ENCODE measurements at places on chromosomes 7 and 10. TPM values are rescaled to one million over a fixed set of nuclear protein-coding genes. Genes with fewer than 3 reads are reported as not detected.

- H3K27me3 ChIP-seq = no peaks in the 10 kb centered on the region
- H3K27ac ChIP-seq = no peak overlapping the region
- no peaks in the 10 kb centered on the region for H3K36me3 ChIP-seq
- no peak overlapping the region for H3K4me3 ChIP-seq
- no peaks in the 10 kb centered on the region for H3K4me1 ChIP-seq
These were observed 9.4 kb upstream of the PIK3CG start for GRCh38 chr7:106855540-106856132.

GRCh38 chr10:78729800-78730199 is 339.0 kb upstream of the ZMIZ1 start:
- no peak overlapping the region for H3K27ac ChIP-seq
- no peak overlapping the region for H3K4me3 ChIP-seq
- DNase-seq = no peak
- no peaks in the 10 kb centered on the region for H3K4me1 ChIP-seq
- H3K36me3 ChIP-seq = no peaks in the 10 kb centered on the region

- H3K27ac ChIP-seq = no peak overlapping the region
- H3K4me3 ChIP-seq = no peak overlapping the region
- DNase-seq = no peak
- no peaks in the 10 kb centered on the region for H3K27me3 ChIP-seq
- H3K36me3 ChIP-seq = no peaks in the 10 kb centered on the region
These were observed 87.2 kb upstream of the HPS1 start for GRCh38 chr10:98533746-98534445.

- no peak for DNase-seq
- no peaks in the 10 kb centered on the region for H3K36me3 ChIP-seq
- no peak overlapping the region for H3K27ac ChIP-seq
- H3K27me3 ChIP-seq = no peaks in the 10 kb centered on the region
These were observed 37.0 kb upstream of the EGR2 start for GRCh38 chr10:62852961-62853702.

DNA sequence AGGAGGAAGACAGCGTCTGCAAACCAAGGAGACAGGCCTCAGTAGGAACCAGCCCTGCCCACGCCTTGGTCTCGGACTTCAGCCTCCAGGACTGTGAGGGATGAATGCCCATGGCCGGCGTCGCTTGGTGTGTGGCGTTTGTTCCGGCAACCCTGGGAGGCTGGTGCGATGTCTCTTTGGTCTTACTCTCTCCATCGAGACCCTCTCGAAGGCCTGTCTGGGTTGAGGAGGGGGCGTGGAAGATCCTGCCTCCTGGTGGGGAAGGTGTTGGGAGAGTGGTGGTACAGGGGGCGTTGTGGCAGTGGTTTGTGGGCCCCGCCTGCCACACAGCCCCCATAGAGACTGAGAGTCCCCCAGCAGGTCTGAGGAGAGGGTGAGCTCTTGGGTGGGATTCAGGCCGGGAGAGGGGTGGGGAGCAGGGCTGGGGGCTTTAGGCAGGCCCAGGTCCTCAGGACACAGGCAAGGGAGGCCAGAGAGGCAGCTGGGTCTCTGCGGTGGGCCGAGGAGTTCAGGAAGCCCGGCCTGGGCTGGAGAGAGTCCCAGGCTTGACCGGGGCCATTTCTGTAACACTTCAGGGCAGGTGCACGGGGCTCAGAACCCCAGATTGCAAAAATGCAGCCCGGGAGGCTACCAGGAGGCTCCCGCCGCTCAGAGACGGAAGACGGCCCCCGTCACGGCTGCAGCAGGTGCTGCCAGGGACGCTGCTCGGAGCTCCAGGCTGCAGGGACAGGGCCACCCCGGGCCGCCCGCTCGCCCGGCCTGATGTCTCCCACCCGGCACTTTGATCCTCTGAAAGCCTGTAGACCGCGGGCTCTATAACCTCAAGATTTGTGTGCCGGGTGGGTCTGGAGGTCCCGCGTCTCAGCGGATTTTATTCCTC is 33.8 kb upstream of the PSMG3 start:
- H3K27ac ChIP-seq = no peak overlapping the region
- H3K4me1 ChIP-seq = no peaks in the 10 kb centered on the region

DNA sequence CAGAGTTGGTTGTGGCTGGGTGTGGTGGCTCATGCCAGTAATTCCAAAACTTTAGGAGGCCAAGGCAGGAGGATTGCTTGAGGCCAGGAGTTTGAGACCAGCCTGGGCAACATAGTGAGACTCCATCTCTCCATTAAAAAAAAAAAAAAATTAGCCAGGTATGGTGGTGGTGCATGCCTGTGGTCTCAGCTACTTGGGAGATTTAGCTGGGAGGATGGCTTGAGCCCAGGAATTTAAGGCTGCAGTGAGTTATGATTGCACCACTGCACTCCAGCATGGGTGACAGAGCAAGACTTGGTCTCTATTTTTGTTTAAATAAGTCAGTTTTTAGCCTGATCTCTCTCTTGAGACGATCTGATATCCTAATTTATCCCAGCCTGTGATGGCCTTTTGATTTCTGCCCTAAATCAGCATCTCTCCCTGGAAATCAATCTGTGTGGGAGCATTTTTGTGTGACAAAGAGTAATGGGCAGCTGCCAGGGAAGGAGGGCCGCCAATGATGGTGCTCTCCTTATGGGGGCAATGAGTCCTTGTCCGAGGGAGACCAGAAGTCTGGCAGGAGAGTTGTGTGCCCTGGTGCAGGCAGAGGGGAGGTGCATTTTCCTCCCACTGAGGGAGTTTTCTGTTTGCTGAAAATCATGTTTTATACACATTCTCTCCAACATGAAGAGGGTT is 111.0 kb downstream of the NRP1 start:
- peaks cover 3% of the 10 kb centered on the region for H3K36me3 ChIP-seq
- no peaks in the 10 kb centered on the region for H3K27me3 ChIP-seq
- no peak overlapping the region for H3K27ac ChIP-seq

DNA sequence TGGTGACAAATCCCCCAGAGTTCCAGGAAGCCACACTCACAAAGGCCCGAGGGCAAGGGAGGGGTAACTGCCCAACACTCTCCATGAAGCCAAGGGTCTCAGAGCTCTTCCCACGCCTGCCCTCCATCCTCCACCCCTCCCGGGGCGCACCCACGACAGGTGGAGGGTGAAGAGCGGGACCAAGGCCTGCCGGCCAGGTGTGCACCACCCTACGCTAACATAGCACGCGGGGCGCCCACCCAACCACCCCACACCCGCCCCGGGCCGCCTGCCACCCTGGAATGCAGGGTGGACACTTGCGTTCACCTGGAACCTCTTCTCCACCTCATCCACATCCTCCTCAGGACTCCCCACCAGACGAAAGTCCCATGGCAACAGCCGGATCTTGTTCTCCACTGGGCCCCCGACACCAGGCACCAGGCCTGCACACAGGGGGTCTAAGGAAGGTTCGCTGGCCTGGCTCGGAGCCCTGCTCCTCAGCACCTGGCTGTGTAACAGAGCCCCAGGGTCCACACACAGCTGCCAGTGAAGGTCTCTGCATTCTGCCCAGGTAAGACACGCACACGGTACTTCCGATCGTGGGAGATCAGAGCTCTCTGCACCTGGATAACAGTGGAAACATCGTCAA is 32.7 kb downstream of the MAD1L1 start:
- H3K4me3 ChIP-seq = no peak overlapping the region
- no peak overlapping the region for H3K27ac ChIP-seq
- peaks cover 15% of the 10 kb centered on the region for H3K4me1 ChIP-seq
- no peaks in the 10 kb centered on the region for H3K27me3 ChIP-seq
- peaks cover 8% of the 10 kb centered on the region for H3K36me3 ChIP-seq

DNA sequence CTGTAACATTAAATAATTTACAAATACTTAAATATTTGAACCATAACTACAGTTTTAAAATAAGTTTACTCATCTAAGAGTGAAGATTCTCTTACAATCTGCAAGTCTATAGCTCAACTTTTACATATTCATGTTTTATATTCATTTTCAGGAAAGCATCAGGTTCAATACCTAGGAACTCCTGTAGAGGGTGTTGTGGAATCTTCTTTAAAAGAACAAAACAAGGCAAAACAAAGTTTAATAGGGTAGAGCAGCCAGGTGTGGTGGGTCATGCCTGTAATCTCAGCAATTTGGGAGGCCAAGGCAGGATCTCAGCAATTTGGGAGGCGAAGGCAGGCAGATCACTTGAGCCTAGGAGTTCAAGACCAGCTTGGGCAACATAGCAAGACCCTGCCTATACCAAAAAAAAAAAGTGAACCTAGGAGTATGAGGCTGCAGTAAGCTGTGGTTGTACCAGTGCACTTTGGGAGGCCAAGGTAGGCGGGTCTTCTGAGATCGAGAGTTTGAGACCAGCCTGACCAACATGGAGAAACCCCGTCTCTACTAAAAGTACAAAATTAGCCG is 45.1 kb downstream of the ST8SIA6 start:
- no peaks in the 10 kb centered on the region for H3K36me3 ChIP-seq
- H3K4me3 ChIP-seq = no peak overlapping the region
- no peaks in the 10 kb centered on the region for H3K4me1 ChIP-seq
- H3K27ac ChIP-seq = no peak overlapping the region
- H3K27me3 ChIP-seq = no peaks in the 10 kb centered on the region

The GLI3 gene
- 6.2 TPM for total RNA-seq

GRCh38 chr7:2141021-2141410 is 91.7 kb downstream of the MAD1L1 start:
- H3K27ac ChIP-seq = no peak overlapping the region
- peaks cover 57% of the 10 kb centered on the region for H3K36me3 ChIP-seq

- H3K36me3 ChIP-seq = no peaks in the 10 kb centered on the region
- peaks cover 43% of the 10 kb centered on the region for H3K4me1 ChIP-seq
- H3K27ac ChIP-seq = no peak overlapping the region
- no peak overlapping the region for H3K4me3 ChIP-seq
These were observed 2.3 kb upstream of the TAX1BP1 start for GRCh38 chr7:27737616-27738015.

DNA sequence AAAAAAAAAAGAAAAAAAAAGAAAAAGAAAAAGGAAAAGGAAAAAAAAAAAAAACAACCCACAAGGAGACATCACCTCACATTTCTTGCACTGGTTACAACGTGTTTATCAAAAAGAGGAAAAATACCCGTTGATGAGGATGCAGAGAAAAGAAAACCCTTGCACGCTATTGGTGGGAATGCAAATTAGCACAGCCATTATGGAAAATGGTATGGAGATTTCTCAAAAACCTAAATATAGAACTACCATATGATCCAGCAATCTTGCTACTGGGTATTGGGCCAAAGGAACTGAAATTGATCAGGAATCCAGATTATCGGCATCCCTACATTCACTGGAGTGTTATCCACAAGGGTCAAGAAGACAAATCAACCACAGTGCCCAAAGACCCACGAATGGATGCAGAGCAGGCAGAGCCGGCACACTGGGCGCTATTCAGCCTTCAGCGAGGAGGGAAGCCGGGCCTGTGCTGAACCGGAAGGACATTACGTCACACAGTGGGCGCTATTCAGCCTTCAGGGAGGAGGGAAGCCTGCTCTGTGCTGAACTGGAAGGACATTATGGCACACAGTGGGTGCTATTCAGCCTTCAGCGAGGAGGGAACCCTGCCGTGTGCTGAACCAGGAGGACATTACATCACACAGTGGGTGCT is 258.7 kb downstream of the ZMYND11 start:
- no peak overlapping the region for H3K4me3 ChIP-seq
- H3K27me3 ChIP-seq = no peaks in the 10 kb centered on the region
- no peaks in the 10 kb centered on the region for H3K4me1 ChIP-seq
- no peak overlapping the region for H3K27ac ChIP-seq
- H3K36me3 ChIP-seq = peaks cover 15% of the 10 kb centered on the region

DNA sequence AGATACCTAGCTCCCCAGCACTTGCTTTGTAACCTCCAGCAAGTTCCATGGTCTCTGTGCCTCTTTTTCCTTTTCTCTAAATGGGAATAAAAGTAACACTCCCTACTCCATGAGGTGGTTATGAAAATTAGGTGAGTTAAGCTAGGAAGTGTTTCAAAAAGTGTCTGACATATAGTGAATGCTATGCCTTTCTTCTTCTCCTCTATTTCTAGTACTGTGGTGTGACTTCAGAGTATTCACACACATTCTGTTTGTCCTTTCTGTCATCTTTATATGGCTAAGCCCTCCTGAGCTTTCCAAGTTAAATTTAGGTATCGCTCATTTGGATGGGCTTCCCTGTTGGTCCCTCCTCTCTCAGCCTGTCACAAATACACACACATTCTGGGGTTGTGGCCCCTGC is 229.7 kb downstream of the EXOC4 start:
- no peak overlapping the region for H3K4me3 ChIP-seq
- H3K27me3 ChIP-seq = no peaks in the 10 kb centered on the region
- DNase-seq = no peak
- H3K4me1 ChIP-seq = no peaks in the 10 kb centered on the region
- no peak overlapping the region for H3K27ac ChIP-seq
- peaks cover 16% of the 10 kb centered on the region for H3K36me3 ChIP-seq

DNA sequence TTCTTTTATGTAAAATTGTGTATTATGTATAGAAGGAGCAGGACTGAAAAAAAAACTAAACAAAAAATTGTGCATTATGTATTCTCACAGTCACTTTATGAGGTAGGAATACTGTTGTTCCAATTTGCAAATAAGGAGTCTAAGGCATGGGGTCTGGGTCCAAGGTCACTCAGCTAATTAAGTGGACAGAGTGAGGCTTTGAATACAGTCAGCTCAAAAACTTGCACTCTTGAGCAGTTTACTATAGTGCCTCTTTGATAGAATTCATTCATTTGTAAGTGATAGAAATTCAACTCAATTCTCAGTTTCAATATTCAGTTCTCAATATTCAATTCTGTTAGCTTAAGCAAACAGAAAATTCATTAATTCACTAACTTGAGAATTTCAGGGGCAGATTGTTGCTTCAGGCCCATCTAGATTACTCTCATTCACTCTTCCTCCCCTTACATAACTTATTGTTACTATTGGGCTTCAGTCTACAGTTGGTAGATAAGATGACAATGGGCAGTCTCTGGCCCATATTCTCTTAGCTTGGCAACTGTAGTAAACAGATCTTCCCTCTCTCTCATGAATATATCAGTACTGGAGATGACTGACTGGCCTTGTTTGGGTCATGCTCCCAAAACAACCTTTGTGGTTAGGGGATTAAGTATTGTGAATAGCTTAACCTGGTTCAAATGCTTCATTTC is 86.6 kb downstream of the BTAF1 start:
- H3K27ac ChIP-seq = no peak overlapping the region
- peaks cover 11% of the 10 kb centered on the region for H3K36me3 ChIP-seq
- H3K27me3 ChIP-seq = no peaks in the 10 kb centered on the region
- no peaks in the 10 kb centered on the region for H3K4me1 ChIP-seq
- no peak for DNase-seq

The CYP3A7 gene
- total RNA-seq = not detected

The CNTNAP2 gene
- total RNA-seq = 0.45 TPM

DNA sequence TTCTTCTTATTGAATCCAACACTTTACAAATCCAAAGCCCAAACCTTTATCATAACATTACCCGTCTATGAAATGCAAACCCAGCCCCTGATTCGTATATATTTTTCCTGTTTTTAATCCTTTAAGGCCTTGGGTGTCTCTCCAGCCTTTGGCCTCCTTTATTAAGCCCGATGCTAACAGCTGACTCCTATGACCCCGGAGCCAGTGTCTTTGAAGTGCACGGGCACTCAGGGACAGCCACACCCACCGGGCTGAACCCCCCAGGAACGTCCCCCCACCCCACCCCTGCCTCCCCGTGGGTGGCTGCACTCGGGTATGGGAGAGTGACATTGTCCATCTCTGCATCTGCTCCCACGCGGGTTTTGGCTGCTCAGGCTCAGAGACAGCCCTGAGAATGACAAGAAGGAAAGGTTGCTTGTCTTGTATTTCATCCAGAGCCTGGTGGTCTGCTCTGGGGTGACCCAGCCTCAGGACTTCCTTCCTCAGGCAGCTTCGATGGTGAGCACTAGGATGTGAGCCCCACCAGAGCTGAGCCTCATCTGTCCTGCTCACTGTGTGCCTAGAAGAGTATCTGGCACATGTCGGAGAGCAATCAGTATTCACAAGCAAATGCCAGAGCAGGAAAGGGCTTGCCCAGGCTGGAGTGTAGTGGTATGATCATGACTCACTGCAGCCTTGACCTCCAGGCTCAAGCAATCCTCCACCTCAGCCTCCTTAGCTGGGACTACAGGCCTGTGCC is 210.4 kb downstream of the SKIDA1 start:
- no peak for DNase-seq
- H3K4me1 ChIP-seq = peaks cover 21% of the 10 kb centered on the region
- no peak overlapping the region for H3K4me3 ChIP-seq
- H3K36me3 ChIP-seq = no peaks in the 10 kb centered on the region
- H3K27me3 ChIP-seq = no peaks in the 10 kb centered on the region
